Placental epithelial cell (primary cell): ENCODE measurements at places on chromosomes 7 and 10. TPM values are rescaled to one million over a fixed set of nuclear protein-coding genes. Genes with fewer than 3 reads are reported as not detected.

The FBXO24 gene
- total RNA-seq = 0.39 and 0.54 TPM in 2 replicates

The CYP2C8 gene
- total RNA-seq = 0.39 TPM in 1 of 2 replicates, not detected in the other

The DOCK1 gene
- 71.5 and 124 TPM in 2 replicates for total RNA-seq

The ASAH2 gene
- 0.39 and 0.54 TPM in 2 replicates for total RNA-seq

The ANKRD22 gene
- total RNA-seq = not detected in 2 replicates

The CALML3 gene
- not detected in 2 replicates for total RNA-seq

The TRPV5 gene
- under 0.01 TPM in 1 of 2 replicates, not detected in the other for total RNA-seq

The SEM1 gene
- 17.8 and 30.6 TPM in 2 replicates for total RNA-seq

The NUTM2E gene
- 0.11 TPM in 1 of 2 replicates, not detected in the other for total RNA-seq

The SDK1 gene
- 0.22 and 1.6 TPM in 2 replicates for total RNA-seq

The SHH gene
- total RNA-seq = not detected in 2 replicates

The LDB3 gene
- 0.11 and 2.0 TPM in 2 replicates for total RNA-seq

The GPR22 gene
- total RNA-seq = not detected in 2 replicates

The ACSL5 gene
- total RNA-seq = under 0.01 and 2.6 TPM in 2 replicates

The NPTX2 gene
- total RNA-seq = 0.22 and 0.39 TPM in 2 replicates

The IFIT1B gene
- 0.11 TPM in 1 of 2 replicates, not detected in the other for total RNA-seq

The CASTOR2 gene
- 6.6 and 8.2 TPM in 2 replicates for total RNA-seq

The BHLHA15 gene
- 0.98 TPM in 1 of 2 replicates, not detected in the other for total RNA-seq

The OR2A5 gene
- not detected in 2 replicates for total RNA-seq

The ANXA8L1 gene
- total RNA-seq = 465 and 960 TPM in 2 replicates

The FOXL3 gene
- not detected in 2 replicates for total RNA-seq

The PRSS37 gene
- not detected in 2 replicates for total RNA-seq

The CTAGE6 gene
- total RNA-seq = 0.54 and 5.9 TPM in 2 replicates

The AOAH gene
- total RNA-seq = 0.22 and 0.79 TPM in 2 replicates

The ZEB1 gene
- total RNA-seq = 1.2 and 2.0 TPM in 2 replicates

The TFR2 gene
- 1.2 and 1.7 TPM in 2 replicates for total RNA-seq

The COL17A1 gene
- 1,169 and 1,337 TPM in 2 replicates for total RNA-seq

The ASIC3 gene
- 0.22 and 1.2 TPM in 2 replicates for total RNA-seq

The SLC18A2 gene
- not detected in 2 replicates for total RNA-seq

The TMEM139 gene
- total RNA-seq = 0.39 and 1.7 TPM in 2 replicates

The CUBN gene
- total RNA-seq = 0.43 and 0.79 TPM in 2 replicates

The SLC26A5 gene
- total RNA-seq = not detected in 2 replicates

The NXPH1 gene
- total RNA-seq = not detected in 2 replicates
